ENCODE measurements at places on chromosomes 6 and 20.

- no peak for DNase-seq
Observed at GRCh38 chr6:107894809-107895396, 63.1 kb downstream of the SEC63 start.

DNA sequence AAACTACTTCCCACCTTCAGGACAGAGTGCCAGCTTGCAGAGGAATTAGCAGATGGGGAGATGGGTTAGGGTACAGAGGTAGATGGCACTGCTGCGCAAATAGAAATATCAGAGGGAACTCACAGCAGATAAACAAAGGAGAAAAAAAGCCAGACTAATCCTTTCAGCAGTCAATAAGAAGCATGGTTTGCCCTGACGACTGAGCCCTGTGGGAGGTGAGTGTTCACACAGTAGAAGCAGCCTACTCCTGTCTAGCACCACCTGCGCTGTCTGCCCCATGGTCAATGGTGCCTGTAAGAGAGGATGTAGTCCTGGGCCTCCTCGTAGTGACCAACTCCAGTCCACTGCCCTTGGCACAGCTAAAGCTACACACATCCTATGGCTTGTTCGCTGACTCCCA, 174.1 kb downstream of the IBTK start:
- DNase-seq, result no peak

GRCh38 chr6:19851241-19852089, 14.3 kb downstream of the ID4 start:
- DNase-seq, result peak; percentile 86

DNA sequence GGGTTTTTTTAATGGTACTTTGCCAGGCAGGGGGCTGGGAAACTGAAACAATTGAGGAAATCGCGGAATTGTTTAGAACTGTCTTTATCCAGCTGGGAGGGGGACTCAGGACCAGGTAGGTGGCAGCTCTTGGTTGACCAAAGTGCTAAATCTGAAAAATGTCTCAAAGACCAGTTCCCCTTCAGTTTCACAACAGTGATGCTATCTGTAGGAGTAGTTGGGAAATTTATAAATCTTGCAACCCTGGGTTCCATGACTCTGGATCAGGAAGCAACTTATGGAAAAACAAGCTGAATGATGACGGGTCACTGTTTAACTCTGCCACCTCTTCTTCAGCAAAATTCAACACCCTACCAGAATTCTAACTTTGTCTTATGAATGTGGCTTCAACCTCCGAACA, 99.7 kb downstream of the FAM50B start:
- DNase-seq, result no peak

- no peak for DNase-seq
Observed at GRCh38 chr20:6407163-6407562, 284.3 kb upstream of the FERMT1 start.

DNA sequence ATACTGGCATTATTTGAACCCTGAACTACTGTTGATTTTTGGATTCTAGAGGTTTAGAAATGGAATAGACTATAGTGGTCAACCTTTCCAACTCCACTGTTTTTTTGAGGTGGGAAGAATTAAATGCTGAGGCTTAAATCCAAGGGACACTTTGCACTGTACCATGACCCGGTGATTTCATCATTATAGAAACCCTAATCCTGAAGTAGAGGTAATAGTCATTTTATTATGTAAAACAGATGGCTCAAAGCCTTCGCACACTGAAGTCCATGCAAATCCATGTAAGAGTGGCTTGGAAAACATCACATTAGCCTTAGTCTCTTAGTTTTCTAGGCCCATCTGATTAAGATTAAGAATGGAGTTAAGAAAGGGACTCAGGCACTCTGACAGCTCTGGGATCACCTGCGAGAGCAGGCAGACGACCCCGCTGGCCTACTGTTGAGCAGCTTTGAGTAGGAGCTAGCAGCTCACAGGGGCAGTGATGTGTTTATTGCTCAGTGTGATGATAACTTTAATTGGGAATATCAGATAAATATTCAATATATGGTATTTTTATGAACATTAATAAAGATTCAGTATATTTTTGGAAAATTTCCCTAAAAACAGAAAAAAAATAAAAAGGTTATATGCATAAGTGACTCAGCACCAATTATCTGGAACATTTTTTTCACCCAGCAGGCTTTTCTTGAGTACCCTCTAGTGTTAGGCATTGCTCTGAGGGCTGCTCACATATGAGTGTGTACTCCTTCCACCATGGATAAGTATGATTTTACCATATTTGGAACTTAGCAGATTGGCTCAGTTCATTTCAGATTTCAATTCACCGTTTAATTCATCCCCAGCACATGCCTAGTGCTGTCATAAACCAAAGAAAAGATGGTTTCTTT, 13.4 kb downstream of the SLX4IP start:
- DNase-seq, result peak; percentile 62

DNA sequence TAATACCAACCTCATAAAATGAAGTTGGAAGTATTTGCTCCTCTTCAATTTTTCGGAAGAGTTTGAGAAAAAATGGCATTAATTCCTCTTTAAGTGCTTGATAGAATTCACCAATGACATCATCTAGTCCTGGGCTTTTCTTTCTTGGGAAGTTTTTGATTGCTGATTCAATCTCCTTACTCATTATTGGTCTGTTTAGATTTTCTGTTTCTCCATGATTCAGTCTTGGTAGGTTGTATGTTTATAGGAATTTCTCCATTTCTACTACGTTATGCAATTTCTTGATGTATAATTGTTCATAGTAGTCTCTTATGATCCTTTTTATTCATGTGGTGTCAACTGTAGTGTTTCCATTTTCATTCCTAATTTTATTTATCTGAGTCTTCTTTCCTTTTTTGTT, 176.9 kb upstream of the PRND start:
- DNase-seq, result peak; percentile 68

DNA sequence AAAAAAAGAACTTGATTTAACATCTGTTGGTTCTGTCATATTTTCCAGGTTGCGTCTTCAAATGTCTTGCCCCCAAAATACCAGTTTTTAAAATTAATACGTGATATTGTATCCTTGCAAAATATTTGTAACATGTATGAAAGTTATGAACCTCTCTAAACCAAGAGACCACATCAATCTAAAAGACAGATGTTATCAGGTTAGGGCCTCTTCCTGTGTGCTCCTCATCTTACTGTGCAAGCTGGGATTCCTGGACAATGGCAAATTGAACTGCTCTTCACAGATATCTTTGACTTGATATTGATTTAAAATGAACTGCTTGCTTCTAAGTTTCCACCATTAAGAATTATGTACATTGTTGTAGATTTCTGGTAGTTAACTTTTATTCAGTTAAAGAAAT, 9.6 kb downstream of the TMEM239 start:
- DNase-seq, result no peak

DNA sequence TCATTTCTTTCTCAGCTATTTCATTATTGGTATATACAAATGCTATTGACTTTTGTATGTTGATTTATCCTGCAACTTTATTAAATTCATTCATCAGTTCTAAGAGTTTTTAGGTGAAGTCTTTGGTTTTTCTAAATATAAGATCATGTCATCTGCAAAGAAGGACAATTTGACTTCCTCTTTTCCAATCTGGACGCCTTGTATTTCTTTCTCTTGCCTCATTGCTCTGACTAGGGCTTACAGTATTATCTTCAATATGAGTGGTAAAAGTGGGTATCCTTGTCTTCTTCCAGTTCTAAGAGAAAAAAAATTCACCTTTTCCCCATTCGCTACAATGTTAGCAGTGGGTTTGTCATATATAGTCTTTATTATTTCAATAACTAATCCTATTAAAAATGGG, 38.0 kb downstream of the KIF16B start:
- DNase-seq, result no peak

DNA sequence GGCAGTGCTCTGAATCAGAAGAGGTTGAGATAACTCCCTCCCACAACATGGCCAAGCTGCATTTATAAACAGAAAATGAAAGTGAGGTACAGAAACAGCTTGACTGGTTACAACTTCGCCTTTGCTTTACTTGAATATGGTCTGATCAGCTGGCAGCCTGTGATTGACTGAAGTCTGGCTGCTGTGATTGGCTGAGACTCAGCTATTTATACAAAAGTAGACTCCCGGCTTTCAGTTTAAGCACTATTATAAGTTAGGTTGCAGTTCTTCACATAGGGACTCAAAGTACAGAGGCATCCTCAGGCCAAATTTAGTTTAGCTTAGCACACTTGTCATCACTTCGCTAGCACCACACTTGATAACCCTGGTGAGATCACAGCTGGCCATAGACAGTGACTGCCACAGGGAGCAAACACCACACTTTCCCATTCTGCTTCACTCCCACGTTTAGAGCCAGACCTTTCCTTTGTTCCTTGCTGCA, 362.6 kb downstream of the EPM2A start:
- DNase-seq, result no peak

- DNase-seq, result peak; percentile 68
Observed at GRCh38 chr6:109738255-109738654, 47.2 kb downstream of the FIG4 start.

DNA sequence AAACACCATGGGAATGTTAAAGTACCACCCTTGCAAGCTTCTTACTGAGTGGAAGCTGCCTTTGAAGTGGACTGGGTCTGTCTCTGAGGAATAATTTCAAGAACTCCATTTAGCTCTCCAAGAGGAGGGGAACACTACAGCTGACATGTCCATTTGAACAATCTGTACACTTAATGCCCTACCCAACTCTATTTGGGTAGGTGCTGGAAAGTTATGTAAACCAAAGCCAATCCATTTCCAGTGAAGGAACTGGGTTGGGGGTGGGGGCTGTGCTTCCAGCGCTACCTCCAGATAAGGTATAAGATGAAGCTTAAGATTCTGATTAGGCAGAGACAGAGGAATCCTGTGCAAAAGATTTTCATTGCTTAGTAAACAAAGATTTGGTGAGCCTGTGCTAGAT, 122.0 kb downstream of the TCP11 start:
- DNase-seq, result no peak

GRCh38 chr6:121794630-121795029, 359.2 kb downstream of the GJA1 start:
- peak; percentile 97 for DNase-seq

DNA sequence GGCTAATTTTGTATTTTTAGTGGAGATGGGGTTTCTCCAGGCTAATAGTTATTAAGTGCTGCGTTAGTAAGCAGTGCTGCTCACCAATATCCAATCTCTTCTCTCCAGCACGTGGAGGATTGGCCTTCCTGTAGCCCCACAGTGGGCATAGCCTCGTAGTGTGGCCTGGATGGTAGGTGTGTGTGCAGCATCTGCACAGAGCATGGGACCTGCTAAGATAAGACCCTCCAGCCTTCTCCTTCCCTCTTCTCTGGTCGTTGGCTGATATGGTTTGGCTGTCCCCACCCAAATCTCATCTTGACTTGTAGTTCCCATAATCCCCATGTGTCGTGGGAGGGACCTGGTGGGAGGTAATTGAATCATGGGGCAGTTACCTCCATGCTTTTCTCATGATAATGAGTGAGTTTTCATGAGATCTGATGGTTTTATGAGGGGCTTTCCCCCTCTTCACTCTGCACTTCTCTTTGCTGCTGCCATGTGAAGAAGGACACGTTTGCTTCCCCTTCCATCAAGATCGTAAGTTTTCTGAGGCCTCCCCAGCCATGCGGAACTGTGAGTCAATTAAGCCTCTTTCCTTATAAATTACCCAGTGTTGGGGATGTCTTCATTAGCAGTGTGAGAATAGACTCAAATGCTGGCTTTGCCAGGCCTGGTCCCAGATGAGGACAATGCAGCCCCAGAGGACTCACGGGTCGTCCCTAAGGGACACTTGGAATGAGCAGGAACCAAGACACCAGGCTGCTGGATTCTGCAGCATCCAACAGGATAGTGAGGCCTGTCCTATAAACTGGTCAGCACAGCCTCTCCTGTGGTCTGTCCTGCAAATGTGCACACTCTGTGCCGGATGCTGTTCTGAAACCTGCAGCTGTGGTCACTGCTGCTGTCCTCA, 63.4 kb upstream of the AFDN start:
- DNase-seq, result no peak

GRCh38 chr6:34514112-34514511, 42.0 kb downstream of the SPDEF start:
- DNase-seq, result no peak

DNA sequence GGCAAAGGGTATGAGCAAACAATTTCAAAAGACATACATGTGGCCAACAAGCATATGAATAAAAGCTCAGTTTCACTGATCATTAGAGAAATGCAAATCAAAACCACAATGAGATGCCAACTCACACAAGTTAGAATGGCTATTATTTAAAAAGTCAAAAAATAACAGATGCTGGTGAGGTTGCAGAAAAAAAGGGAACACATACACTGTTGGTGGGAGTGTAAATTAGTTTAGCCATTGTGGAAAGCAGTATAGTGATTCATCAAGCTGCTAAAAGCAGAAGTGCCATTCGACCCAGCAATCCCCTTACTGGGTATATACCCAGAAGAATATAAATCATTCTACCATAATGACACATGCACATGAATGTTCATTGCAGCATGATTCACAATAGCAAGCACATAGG, 6.7 kb upstream of the KHDC1L start:
- DNase-seq, result peak; percentile 8

GRCh38 chr20:23142162-23143050, 56.3 kb upstream of the CD93 start:
- DNase-seq, result no peak

GRCh38 chr6:21738180-21739094, 144.9 kb downstream of the SOX4 start:
- DNase-seq, result peak; percentile 16

- no peak for DNase-seq
Observed at GRCh38 chr6:140544431-140544830, 1170.0 kb upstream of the CITED2 start.

DNA sequence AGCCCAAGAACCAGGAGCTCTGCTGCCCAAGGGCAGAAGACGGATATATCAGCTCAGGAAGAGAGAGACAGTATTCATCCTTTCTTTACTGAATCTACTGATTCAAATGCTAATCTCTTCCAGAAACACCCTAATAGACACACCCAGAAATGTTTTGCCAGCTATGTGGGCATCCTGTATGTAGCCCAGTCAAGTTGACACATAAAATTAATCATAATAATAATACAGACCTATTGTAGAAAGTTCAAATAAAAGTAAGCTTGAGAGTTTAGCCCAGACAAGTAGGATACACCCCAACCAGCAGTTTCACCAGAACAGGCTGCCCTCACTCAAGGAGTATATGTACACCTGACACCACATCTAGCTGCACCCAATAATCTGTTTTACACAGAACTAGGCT, 73.9 kb upstream of the VGLL2 start:
- no peak for DNase-seq

GRCh38 chr6:155412335-155412734, 43.3 kb downstream of the NOX3 start:
- peak; percentile 22 for DNase-seq

GRCh38 chr20:4730780-4731179, 9.1 kb downstream of the PRND start:
- no peak for DNase-seq

DNA sequence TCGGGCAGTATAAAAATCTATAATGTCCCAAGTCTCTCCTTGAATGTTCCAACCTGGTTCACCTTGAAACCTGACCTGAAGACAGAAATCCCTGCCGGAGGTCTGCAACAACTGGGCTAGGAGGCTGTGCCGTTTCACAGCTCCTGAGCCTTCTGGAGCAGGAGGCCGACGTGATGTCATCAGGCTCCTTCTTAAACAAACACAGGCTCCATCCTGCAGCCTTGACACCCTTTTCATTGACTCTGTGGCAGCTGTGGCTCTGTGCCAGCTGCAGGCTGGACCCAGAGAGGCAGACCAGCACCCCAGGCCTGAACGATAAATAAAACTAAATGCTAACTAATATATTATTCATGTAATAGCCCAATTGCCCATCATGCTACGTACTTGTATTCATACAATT, 483.9 kb downstream of the CD83 start:
- DNase-seq, result no peak

Data from fibroblast of skin of scalp (primary cell).